Fibroblast of the aortic adventitia (primary cell): ENCODE measurements at places on chromosomes 3 and 15. TPM values are rescaled to one million over a fixed set of nuclear protein-coding genes. Genes with fewer than 3 reads are reported as not detected.

Gene ESYT3
- total RNA-seq, result 0.27 and 0.65 TPM in 2 replicates

Gene FAM81A
- total RNA-seq, result 0.81 and 2.6 TPM in 2 replicates

Gene ANO10
- 27.2 and 46.4 TPM in 2 replicates for total RNA-seq

Gene P2RY1
- total RNA-seq, result 0.81 and 1.1 TPM in 2 replicates

Gene IL17RD
- 9.5 and 13.6 TPM in 2 replicates for total RNA-seq

Gene GATA2
- total RNA-seq, result 5.5 and 9.3 TPM in 2 replicates

Gene CPB1
- total RNA-seq, result 0.18 and 5.6 TPM in 2 replicates

Gene MINAR1
- 0.98 and 1.7 TPM in 2 replicates for total RNA-seq

Gene AHSG
- total RNA-seq, result not detected in 2 replicates

Gene C3orf85
- not detected in 2 replicates for total RNA-seq

Gene ACOX2
- total RNA-seq, result 19.2 and 29.5 TPM in 2 replicates
